ENCODE measurements at places on chromosomes 12 and 14. TPM values are rescaled to one million over a fixed set of nuclear protein-coding genes. Genes with fewer than 3 reads are reported as not detected.

- DNase-seq: no peak
These were observed 755.6 kb downstream of the MED13L start for GRCh38 chr12:115521771-115522409.

GRCh38 chr12:130650131-130650530 lies 66.0 kb downstream of the RIMBP2 start:
- no peak for DNase-seq

- DNase-seq: peak; percentile 49
These were observed 11.1 kb downstream of the EXOC3L4 start for GRCh38 chr14:103105580-103106150.

The POLE gene
- total RNA-seq: 34.8 TPM

DNA sequence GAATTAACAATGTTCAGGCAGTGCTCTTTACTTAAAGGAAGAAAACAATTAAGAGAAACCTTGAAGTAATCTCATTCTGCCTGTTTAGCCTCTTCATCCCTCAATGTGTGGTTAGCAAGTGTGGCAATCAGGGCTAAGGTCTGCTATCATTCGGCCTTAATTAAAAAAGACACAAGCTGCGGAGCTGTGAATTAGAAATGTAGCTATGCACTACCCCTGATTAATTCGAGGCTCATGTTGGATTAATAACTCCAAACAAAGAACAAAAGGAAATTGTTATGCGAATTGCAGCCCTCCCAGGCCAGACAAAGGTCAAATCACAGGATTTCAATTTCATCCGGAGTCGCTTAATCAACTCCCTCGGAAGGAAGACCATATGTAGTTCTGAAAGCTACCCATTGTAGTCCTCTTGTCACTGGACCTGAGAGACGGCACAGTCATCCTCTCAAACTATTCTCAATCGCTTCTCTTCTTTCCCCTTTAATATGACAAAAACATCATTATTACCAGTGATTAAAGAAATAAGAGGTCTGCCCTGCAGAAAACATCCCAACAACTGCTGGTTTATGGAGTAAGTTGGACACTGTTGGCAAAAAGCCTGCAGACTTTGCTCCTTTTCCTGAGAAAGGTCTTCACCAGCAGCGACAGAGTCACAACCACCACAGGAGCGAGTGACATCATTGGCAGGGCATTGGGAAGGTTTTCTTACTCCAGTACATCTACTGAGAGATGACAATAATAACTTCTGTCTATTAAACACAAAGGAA lies 71.1 kb upstream of the SOX5 start:
- no peak for DNase-seq

The PTCSC3 gene
- total RNA-seq: not detected

GRCh38 chr12:117097159-117097558 lies 2.1 kb downstream of the TESC start:
- DNase-seq: no peak

The SOAT2 gene
- total RNA-seq: not detected

- DNase-seq: no peak
These were observed 7.7 kb upstream of the SERPINA6 start for GRCh38 chr14:94330857-94331256.

DNA sequence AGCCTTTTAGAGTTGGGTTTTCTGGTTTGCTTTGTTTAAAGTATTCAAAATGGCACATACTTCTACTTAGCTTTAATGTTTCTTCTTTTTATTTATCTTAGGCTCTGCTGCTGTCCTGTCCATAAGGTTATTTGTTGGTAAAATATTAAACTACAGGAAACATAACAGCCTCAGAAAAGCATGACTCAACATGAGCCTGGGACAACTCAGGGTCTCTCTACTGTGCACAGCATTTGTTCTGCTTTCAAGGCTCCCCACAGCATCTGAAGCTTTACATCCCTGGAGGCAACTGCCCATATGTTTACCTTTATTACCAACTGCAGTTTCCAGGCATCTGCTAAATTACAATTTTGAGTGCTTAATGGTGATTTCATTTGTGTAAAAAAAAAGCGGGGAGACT lies 954.2 kb upstream of the FBXO33 start:
- no peak for DNase-seq

DNA sequence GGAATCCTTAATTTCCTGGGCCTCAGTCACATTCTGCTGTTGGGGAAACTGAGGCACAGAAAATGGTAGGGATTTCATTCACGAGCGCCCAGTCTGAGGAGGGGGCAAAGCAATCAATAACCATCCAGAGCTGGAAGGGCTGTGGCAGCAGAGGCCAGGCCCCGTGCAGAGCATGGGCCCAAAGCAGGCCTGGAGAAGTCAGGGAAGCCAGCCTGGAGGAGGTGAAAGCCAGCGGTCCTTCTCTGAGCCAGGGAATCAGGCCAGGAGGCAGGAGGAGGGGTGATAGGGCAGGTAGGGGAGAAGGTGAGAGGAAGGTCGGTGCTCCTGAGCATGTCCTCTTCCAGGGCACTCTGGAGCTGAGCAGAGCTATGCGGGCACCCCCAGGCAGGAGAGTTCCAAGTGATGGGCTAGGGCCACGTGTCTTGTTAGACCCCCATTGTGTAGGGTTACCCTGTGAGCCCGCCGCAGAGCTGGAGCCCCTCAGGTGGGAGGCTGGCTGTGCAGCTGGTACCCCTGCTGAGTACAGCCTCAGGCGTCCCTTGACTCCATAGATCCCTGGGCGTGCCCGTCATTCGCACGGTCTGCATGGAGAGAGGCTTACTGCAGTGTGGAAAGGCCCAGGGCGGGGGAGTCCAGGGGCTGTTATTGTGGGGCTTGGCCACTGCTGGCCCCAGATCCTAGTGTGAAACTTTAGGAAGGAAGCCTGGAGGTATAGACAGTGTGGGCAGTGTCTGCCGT lies 4.8 kb downstream of the TNFAIP2 start:
- no peak for DNase-seq

GRCh38 chr12:108779998-108780688 lies 48.8 kb upstream of the CORO1C start:
- no peak for DNase-seq

- DNase-seq: no peak
These were observed 228.4 kb upstream of the SOX5 start for GRCh38 chr12:24177889-24178288.

The FSCB gene
- not detected for total RNA-seq

The NACA gene
- total RNA-seq: 1,297 TPM

GRCh38 chr12:6941782-6942181 lies 1.8 kb upstream of the RNU7-1 start:
- DNase-seq: no peak

The POLE2 gene
- 26.5 TPM for total RNA-seq

DNA sequence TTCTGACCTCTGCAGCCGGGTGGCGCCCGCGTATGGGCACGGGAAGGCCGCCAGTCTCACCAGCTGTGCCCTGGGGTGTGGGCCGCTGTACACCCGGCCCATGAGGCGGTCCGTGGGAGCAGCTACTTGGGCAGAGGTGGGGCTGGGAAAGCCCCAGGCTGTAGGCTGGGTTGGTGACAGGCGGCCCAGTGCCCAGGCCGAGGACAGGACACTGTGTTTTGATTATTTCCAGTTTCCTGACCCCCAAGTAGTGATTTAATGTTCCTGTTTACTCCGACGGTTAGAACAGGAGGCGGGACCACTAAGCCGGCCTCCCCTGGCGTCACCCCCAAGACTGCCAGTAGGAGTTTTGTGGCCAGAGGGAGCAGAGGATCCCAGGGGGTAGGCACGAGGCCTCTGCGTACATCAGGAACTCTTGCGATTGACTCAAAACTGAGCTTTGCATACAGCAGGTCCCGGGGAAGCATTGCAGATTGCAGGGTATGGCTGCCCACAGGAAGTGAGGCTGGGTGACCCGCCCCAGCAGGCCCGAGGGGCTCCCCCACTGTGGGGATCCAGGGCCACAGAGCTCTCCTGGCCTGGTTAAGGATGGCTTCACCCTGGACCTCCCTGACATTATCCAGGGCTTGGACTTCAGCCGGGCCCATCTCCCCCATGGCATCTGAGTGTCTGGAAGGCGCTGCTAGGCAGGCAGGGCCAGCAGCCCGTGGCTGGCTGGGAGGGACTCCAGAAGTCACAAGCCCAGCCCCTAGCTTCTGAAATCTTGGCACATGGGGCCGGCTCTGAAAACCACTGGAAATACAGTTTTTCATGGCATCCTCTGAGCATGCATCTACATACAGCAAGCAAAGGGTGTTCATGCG lies 42.5 kb upstream of the DIO3 start:
- no peak for DNase-seq

The MTERF2 gene
- total RNA-seq: 12.6 TPM

GRCh38 chr12:16349131-16349460 lies 1.7 kb downstream of the MGST1 start:
- DNase-seq: peak; percentile 87

DNA sequence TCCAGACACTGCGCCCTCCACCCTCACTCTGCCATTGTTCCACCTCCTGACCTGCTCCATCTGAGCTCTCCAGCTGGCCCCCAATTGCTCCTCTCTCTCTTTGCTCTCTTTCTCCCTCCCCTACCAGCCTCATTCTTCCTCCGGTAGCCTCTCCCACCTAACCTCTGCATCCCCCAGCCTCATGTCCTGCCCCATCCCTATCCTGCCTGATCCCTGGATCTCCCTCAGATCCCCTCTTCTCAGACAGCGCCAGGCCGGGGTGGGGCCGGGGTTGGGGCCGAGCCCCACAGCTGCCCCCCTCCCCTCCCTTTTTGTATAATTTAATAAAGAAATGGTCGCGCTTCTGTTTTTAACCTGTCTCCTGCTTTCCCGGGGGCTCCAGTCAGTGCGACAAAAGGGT lies 1.7 kb upstream of the LAG3 start:
- DNase-seq: no peak

- peak; percentile 44 for DNase-seq
These were observed 25.5 kb upstream of the SNAPC1 start for GRCh38 chr14:61736751-61737150.

The PHC1 gene
- total RNA-seq: 11.6 TPM

The SDR9C7 gene
- not detected for total RNA-seq

GRCh38 chr12:29545102-29545467 lies 47.6 kb upstream of the OVCH1 start:
- no peak for DNase-seq

DNA sequence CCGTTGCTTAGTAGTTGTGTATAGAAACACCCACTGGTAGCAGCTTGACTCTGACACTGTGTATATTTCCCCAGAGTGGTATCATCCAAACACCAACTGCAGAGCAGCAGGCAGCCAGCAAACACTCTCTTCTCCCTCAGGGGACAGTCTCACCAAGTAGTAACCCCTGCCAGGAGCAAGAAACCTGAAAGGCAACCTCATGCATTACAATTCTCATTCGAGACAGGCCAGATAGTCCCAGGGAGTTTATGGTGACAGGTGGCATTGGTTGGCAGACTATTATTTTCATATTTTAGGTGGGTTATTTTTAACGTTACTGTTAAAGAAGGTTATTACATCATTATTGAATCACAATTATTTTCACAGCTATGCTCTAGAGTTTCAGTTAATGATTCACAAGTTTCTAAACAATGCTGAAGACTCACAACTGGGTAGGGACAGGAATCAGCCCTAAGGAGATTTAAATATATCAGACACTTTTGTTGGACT lies 222.8 kb downstream of the EGLN3 start:
- DNase-seq: no peak

- no peak for DNase-seq
These were observed 18.7 kb downstream of the FLVCR2 start for GRCh38 chr14:75597149-75597548.

DNA sequence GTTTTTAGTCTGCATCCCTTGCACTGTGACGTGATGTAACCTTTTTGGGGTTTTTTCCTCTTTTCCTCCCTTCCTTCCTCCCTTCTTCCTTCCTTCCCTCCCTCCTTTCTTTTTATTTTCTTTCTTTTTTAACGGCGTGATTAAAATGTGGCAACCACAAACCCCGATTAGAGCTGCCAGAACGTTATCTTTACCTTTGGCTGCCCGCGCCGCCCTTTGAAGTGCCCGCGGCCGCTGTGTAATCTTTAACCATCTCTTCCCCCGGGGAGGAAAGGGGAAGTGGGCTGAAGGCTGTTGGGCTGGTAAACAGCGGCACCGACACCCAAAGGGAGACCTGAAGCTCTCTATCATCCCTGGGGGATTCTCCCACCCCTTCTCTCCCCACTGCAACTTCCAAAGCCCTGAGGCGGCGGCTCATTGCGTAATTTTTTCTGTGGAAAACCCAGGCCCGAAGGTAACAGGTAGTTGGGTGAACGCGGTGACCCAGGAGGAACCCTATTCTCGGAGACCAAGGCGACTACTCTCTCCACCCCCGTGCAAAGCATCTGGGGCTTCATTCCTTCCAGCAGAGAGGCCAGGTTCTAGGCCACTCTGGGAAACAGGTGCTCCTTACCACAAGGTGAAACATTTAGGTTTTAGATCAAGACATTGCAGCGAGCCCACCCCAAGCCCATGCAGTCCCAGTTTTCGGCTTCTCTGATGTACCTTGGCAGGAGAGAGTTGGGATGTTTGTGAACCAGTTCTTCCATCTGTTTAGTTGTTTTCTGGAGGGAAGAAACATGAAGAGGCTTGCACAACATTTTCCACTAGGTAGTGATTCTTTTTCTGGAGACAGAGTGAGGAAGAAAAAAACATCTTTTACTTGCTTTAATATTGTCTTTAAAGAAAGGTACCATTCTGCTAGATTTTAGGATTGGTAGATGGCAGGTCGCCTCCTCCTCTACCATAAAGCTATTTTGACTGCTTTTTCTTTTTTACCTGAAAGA lies 1.5 kb downstream of the LGR5 start:
- DNase-seq: no peak

The NELL2 gene
- not detected for total RNA-seq

The MYH6 gene
- total RNA-seq: not detected

The ADAMTS20 gene
- total RNA-seq: 0.17 TPM

The GPR135 gene
- total RNA-seq: 2.5 TPM
